Non-pigmented ciliary epithelial cell (primary cell): ENCODE measurements at places on chromosomes 5 and 9.

GRCh38 chr9:12415361-12415760 is 277.8 kb upstream of the TYRP1 start:
- no peak for DNase-seq

GRCh38 chr5:175677571-175677970 is 19.7 kb downstream of the HRH2 start:
- no peak for DNase-seq

DNA sequence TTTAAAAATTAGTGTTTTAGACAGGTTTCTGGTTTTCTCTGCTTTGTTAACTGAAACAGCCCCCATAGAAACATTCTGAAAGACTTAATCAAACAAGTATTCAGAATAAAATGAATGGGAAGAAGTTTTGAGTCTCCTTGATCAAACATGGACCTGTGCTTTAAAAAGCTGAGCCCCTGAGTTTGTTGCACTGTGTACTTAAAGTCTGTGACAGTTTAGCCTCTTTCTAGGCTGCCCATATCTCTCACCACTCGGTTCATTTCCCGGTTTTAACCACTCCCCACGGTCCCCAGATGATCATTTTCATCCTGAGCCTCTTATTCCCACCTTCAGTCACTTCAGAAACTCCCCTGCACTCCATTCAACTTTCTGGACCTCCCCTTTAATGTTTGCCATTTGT is 215.9 kb upstream of the DMRT1 start:
- DNase-seq: no peak

DNA sequence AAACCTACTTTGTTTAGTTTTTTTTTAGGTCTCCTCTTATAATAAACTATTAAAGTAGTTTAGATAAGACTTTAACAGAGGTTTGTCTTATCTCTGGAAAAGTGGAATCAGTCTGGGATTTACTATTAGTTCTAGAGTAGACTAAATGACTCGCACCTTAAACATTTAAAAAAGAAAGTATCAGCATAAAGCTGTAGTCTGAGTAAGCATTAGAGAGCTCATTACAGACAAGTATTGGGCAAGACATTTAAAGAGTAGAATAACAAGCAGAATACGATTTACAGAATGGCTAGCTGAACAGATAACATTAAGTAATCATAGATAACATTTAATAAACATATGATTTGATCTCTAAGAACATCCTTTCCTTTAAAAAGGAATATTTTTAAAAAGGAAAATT is 226.0 kb upstream of the DMAC1 start:
- DNase-seq: no peak

GRCh38 chr5:77080905-77081304 is 6.2 kb downstream of the ZBED3 start:
- DNase-seq: no peak
